ENCODE measurements at places on chromosomes 7 and 10. TPM values are rescaled to one million over a fixed set of nuclear protein-coding genes. Genes with fewer than 3 reads are reported as not detected.

DNAJC30 gene
- 3.3 TPM for total RNA-seq

LIPJ gene
- 1.00 TPM for total RNA-seq

TAS2R4 gene
- total RNA-seq: 13.2 TPM

ENO4 gene
- 1.3 TPM for total RNA-seq

DNA sequence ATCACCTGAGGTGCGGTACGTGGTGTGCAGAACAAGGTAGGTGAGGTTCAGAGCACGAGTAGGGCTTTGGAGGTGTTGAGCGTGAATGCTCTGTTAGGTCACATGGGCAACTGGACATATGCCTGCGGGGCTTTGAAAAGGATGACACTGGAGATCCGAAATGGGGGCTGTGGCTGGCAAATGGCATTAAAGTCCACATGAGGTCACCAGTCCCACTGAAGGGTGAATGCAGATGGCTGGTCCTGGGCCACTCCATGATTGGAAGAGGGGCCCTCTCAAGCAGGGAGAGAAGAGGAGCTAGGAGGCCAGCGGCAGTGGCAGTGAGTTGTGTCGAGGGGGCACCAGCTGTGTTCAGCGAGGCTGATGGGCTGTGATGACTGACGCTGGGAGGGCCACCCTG is 254.9 kb upstream of the SHH start:
- no peak for DNase-seq

All from cerebellum (tissue), 4 donors.